ENCODE measurements at places on chromosomes 11 and 22. TPM values are rescaled to one million over a fixed set of nuclear protein-coding genes. Genes with fewer than 3 reads are reported as not detected.

ALX4 gene
- not detected for total RNA-seq

C11orf91 gene
- total RNA-seq, result not detected

ZNF214 gene
- total RNA-seq, result not detected

CSTF3 gene
- 38.7 TPM for total RNA-seq

C11orf71 gene
- 6.4 TPM for total RNA-seq

PTPN5 gene
- total RNA-seq, result not detected

DLG2 gene
- 1.0 TPM for total RNA-seq

IGF2 gene
- total RNA-seq, result 0.45 TPM

GRCh38 chr11:120432056-120433018 lies 79.2 kb upstream of the GRIK4 start:
- DNase-seq, result peak; percentile 55

- DNase-seq, result peak; percentile 55
Observed at GRCh38 chr22:22881116-22882000, 6.3 kb upstream of the IGLL5 start.

GRCh38 chr11:72244361-72245262 lies 636 bp upstream of the PHOX2A start:
- no peak for DNase-seq

DNA sequence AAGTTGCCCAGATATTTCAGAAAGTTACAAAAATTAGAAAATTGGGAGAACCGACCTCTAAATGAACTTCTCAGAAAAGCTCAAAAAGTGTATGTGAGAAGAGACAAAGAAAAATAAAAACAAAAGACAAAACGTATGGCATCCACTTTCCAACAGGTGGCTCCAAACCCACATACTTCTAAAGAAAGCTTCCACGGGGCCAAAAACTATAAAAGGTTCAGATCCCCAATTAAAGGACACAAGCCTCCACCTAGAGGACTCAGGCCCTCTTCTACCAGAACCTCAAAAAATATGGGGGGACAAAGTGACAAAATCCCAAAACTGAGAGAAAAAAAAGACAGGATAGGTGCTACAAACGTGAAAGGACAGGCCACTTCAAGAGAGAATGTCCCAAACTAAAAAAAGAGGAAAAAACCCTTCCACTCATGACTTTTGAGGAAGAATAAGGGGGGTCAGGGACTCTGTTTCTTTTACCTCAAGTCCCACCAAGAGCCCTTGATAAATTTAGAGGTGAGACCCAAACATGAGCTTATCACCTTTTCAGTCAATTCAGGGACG lies 8.8 kb downstream of the SCGB2A1 start:
- no peak for DNase-seq

GRCh38 chr11:16863389-16863788 lies 124.9 kb downstream of the C11orf58 start:
- DNase-seq, result no peak

- peak; percentile 59 for DNase-seq
Observed at GRCh38 chr22:32205974-32206773, 1.3 kb upstream of the RFPL2 start.

DNA sequence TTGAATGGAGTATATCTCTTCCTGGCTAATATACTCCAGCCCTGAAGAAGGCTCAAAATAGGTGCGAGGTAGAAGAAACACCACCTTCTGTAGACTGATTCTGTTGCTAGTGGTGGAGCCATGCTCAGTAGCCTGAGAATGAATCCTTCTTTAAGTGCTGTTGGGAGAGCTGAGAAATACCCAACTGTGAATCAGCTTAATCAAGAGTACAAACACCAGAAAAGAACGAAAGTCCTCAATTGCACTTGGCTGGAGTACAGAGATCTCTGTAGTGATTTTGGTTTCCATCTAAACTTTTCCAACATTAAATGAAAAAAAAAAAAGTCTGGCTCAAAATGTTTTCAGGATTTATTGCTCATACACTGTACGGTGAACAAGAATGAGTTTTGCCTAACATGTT lies 619.1 kb downstream of the METTL15 start:
- no peak for DNase-seq

DNA sequence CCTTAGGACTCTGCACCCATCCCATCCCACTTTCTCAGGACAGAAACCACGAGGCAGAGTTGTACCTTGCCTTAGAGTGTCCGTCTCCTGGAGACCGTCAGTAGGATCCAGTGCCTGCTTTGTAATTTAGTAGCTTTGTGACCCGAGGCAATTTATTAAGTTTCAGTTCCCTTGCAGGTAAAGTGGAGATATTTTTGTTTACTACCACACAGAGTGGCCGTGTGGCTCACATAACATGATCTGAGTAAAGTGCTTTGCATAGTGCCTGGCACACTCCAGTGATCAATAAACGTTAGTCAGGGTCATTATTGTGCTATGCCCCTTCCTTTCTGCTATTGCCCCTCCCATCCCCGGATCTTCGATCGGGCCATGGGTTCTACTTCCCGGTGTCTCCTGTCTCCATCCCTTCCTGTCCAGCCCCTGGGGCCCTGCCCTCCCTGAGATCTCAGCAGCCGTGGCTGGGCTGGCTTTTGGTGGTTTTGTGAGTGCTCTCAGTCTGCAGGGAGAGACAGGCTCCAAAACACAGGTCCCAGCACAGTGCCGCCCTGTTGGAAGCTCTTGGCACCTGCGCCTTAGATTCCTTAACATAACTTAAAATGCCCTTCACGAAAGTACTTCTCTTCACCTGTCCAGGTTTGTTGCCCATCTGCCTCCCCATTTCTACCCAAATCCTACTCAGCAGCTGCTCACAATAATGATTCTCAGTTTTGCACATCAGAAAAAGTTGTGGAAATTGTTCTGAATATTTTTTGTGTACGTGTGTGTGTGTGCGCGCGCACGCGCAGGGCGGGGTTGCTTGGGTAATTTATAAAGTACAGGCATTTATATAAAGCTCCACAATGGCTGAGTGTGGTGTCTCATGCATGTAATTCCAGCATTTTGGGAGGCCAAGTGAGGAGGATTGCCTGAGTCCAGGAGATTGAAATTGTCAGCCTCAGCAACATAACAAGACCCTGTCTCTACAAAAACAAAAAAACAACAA lies 753.7 kb downstream of the NTM start:
- no peak for DNase-seq

GRCh38 chr11:125348674-125349309 lies 147.3 kb downstream of the FEZ1 start:
- peak; percentile 83 for DNase-seq

- no peak for DNase-seq
Observed at GRCh38 chr11:64794526-64794925, 8.5 kb downstream of the MAP4K2 start.

DNA sequence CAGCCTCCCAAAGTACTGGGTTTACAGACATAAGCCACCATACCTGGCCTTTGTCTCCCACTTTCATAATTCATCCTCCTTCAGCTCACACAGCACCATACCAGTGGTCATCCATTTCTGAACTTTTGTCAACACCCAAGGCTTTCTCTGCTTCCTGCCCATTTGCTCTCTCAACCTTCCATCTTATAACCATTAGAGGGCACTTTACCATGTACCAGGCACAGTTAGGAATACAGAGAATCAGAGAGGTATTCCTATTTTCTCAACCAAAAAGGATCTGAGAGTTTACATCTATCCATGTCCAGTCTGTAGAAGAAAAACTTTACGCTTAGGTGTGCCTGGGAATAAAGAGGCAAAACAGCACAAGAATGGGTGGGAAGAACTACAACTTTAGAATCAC lies 397.6 kb downstream of the BUD13 start:
- no peak for DNase-seq

GRCh38 chr22:24555165-24556039 lies at the start of gene SNRPD3:
Gene SNRPD3, plus strand, starts transcription at chr22:24555999. Its CDS starts 1,676 bp downstream, at chr22:24557675.
- peak; percentile 99 for DNase-seq

DNA sequence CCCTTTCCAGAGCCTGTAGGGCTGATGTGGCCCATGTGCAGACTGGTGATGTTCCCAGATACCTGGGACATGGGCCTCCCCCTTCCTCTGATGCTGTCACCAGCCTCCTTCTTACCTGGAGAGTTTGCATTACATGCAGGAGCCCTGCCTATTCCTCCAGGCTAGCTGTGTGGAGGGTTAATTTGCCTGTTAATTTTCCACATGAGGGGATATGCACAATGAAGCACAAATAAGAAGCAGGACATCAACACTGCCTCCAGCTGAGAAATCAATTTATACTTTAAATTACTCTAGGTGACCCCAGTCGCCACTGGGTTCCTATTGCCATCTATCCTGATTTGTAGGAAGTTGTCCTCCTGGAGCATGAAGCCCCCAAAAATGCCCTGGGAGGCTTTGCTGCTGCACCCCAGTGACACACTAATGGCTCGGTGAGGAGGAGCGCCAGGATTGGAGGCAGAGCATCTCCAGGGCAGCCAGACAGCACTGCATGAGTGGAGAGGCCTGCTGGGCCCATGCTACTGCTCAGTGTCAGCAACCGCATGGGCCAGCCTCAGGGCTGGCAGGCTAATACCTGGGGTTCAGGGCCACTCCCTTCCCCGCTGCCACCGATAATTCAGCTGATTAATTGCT lies 101.6 kb upstream of the USP47 start:
- no peak for DNase-seq

DNA sequence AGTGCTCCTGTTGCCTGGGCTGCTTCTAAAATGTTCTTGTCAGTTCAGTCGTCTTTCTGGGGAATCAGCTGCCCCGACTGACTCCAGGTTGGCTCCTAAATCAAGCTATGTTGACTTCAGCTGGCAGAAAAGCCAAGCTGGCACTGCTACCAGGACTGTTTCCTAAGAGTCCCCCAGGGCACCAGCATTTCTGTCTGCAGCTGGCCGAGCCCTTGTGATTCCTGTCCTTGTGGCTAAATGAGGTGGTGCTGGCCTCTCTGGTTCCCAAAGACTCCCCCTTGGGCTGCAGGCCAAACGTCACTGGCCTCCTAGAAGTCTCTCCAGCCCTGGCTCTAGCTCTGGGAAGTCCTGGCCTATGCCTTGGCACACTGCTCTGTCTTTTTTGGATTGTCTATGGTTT lies 31.1 kb downstream of the GRAMD1B start:
- DNase-seq, result no peak

GRCh38 chr11:127070808-127071207 lies 70.2 kb upstream of the KIRREL3 start:
- no peak for DNase-seq

GRCh38 chr11:13880634-13881033 lies 81.9 kb upstream of the SPON1 start:
- DNase-seq, result no peak

- no peak for DNase-seq
Observed at GRCh38 chr11:48103621-48104567, 112.7 kb upstream of the OR4B1 start.

- no peak for DNase-seq
Observed at GRCh38 chr22:47626428-47627390, 864.3 kb downstream of the TBC1D22A start.

DNA sequence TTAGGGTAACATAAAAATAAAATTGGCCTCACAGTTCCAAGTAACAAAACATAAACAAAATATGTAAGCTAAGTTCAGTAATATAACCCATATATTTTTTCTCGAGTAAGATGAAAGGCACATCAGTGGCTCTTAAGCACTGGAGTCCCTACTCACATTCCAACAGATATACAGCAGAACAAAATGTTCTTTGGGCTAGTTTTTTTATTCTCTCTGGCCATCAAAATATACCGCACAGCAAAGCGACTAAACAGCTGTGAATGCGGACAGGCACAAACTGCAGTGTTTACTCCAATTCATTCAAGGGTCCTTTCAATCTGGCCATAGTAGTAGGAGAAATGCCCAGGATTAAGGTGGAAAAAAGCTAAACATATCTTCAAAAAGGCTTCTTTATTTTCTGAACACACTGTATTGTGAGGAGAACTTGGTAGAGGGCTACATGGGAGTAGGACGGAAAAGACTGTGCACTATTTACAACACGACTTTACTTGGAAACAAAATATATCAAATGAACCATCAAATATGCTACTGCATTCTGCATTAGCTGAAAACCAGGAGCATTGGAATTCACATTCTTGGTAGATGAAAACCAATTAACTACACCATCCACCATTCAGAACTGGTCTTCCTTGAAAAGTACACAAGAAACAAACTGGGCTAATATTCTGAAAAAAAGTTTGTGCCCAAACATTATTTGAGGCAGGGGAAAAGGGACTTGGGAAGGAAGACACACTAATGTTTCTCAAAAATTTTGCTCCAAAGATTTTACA lies 4.4 kb downstream of the CDON start:
- no peak for DNase-seq

GRCh38 chr11:2348986-2349385 lies 28.1 kb upstream of the CD81 start:
- DNase-seq, result no peak

GRCh38 chr11:24122291-24122690 lies 374.6 kb upstream of the LUZP2 start:
- DNase-seq, result no peak

Measured in activated CD4-positive, alpha-beta T cell treated with anti-CD3 and anti-CD28 coated beads, Interleukin-2, amount 10 ng/mL, durations not matched to agents 24 days and 14 days (primary cell).